GM06990 (cell line): ENCODE measurements at places on chromosomes 12 and 14.

DNA sequence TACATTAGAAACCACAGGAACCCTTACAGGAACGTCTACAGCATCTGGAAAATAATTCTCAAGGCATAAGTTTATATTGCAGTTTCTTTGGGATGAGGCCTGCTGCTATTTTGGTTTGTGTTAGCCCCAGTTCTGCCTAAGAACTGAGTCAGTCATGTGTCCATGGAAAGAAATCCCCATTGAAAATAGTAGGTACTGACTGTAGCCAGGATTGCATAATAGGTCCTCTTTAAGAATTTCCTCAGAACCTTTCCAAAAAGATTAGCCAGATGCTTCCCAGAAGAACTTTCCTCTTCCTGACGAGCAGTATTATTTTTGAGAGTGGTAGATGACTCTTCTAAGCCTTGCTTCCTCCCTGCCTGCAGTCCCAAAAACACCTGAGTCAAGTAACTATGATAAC lies 52.6 kb downstream of the RASSF8 start:
- DNase-seq: no peak

DNA sequence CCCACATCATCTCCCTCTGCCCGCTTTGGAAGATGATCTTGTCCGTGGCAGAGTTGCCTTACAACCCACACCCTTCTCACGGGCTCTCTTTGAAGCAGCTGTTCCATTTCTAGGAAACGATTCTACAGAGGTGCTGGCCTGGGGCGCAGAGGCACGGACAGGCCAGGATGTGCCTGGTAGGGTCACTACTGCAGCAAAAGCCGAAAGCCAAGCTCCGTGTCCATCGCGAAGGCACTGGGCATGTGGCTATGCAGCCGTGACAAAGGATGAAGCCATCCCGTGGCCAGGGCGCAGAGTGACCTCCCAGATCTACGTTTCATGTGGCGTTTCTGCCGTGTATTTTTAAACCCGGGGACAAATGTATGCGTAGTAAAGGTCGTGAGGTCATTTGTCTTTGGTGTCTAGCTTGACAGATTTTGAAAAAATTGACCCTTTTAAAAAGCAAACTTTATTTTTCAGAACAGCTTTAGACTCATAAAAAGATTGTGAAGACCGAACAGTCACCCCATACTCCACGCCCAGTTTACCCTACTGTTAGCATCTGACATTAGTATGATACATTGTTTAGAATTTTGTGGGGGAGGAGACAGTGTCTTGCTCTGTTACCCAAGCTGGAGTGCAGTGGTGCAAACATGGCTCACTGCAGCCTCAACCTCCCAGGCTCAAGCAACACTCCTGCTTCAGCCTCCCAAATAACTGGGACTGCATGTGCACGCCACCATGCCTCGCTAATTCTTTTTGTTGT lies 40.4 kb upstream of the NCOR2 start:
- no peak for DNase-seq

DNA sequence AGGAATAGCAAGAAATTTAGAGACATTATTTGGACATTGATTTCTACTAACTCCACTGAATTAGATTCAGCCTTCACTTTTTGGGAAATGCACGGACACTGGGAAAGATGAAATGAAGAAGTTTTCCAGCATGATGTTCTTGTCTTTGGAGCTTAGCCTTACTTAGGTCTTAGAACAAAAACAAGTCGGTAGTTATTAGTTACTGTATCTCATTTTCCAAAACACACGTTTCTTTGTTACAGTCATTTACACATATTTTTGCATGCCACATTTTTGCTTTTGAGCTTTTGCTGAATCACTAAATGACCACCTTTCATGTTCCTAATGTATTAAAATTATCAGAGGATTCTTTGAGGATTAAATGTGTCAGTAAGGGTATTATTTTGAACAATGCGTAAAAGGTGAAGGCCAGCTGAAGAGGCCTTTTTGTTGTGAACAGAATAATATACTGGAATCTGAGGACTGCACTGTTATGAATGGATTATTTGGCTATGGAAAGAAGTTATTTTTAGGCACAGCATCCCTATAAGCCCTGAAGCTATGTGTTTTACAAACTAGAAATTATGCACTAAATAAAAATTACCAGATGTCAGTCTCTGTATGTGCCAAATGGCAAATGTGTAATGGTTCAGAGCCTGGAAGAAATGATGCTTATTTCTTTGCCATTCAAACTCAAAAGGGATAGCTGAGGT lies 138.2 kb downstream of the SRGAP1 start:
- DNase-seq: no peak

DNA sequence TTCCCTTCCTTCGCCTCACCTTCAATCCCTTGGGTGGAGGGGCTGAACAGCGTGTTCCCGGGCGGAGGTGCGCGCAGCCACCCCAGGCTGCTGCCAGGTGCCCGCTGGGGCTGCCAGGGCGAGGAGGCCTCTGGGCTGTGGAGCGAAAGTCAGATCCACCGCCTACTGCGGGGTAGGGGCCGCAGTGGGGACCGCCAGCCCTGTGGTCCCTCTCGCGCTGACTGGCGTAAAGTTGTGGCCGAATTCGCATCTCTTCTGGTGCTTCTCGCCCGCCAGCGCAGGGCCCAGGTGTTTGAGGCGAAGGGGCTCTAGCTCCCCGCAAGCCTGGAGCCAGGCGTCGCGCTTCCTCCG lies 6.9 kb upstream of the HOXC4 start:
- DNase-seq: no peak

GRCh38 chr12:2803635-2804392 lies 8.7 kb upstream of the ITFG2 start:
- no peak for DNase-seq

GRCh38 chr12:20280515-20280914 lies 87.8 kb upstream of the PDE3A start:
- no peak for DNase-seq

- DNase-seq: no peak
These were observed 3.1 kb upstream of the SLCO1B3 start for GRCh38 chr12:20807192-20808080.

- DNase-seq: peak; percentile 33
These were observed 31.3 kb downstream of the GABARAPL1 start for GRCh38 chr12:10243818-10244520.
